Stimulated activated effector memory CD8-positive, alpha-beta T cell treated with anti-CD3 and anti-CD28 coated beads, Interleukin-12 subunit alpha, Interleukin-12 subunit beta, amount 100 ng/mL, for 72 hours (primary cell): ENCODE measurements at places on chromosomes 6 and 20.

GRCh38 chr6:39793516-39793915, 1.3 kb downstream of the DAAM2 start:
- no peak for DNase-seq

DNA sequence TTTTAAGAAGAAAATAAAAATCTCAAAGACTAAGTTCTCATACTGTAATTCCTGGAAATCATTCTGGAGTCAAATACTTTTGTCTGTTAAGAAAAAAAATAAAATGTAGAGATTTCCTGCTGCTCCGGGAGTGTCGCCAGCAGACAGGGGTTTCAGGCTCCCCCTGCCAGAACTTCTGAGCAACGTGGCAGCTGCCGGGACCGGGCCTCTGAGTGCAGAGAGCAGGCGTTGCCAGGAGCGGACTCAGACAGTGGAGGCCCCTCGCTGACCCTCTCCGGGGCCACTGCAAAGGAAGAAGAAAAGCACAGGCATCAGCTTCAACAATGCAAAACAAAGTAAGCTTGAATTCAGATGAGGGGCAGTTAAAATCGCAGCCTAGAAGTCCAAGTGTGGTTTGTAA, 95.5 kb downstream of the THBS2 start:
- DNase-seq, result no peak

DNA sequence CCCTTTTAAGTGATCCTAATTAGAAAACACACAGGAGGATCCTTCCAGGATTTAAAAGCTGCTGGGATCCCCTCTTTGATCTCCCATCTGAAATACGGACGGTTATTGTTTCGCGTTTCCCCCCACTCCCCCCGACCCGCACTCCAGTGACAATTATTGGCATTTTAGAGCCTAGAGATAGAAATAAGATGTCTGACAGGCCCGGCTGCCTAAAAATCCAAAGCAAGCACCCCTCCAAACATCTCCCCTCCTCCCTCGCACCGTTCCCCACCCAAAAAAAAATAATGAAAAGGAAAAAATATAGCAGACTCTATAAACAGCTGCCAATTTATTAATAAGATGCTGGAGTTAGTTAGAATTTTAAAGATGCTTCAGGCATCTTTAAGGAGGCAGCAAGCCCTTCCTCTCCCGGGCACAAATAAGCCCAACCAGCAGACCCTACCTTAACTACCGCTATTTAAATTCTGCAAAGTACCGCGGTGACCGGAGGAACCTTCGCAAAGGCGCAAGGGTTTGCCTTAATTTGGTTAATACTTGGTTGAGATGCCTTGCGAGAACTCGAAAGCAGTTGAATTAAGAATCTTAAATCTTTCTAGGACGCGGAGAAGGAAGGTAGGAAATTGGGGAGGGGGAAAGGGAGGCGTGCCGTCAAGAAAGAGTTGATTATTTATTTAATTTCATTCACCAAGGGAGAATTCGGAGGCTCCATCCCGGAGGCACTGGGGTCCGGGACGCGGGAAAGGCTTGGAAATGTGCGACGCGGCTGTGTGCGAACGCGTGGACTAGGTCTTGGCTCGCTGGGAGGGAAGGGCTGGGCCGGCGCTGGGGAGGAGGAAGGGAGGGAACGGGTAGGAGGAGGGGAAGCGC, 1.5 kb upstream of the ISM1 start:
- no peak for DNase-seq

- DNase-seq, result no peak
Observed at GRCh38 chr6:52566853-52567279, 10.0 kb downstream of the TRAM2 start.

GRCh38 chr20:49558826-49559225, 9.1 kb downstream of the PTGIS start:
- no peak for DNase-seq

DNA sequence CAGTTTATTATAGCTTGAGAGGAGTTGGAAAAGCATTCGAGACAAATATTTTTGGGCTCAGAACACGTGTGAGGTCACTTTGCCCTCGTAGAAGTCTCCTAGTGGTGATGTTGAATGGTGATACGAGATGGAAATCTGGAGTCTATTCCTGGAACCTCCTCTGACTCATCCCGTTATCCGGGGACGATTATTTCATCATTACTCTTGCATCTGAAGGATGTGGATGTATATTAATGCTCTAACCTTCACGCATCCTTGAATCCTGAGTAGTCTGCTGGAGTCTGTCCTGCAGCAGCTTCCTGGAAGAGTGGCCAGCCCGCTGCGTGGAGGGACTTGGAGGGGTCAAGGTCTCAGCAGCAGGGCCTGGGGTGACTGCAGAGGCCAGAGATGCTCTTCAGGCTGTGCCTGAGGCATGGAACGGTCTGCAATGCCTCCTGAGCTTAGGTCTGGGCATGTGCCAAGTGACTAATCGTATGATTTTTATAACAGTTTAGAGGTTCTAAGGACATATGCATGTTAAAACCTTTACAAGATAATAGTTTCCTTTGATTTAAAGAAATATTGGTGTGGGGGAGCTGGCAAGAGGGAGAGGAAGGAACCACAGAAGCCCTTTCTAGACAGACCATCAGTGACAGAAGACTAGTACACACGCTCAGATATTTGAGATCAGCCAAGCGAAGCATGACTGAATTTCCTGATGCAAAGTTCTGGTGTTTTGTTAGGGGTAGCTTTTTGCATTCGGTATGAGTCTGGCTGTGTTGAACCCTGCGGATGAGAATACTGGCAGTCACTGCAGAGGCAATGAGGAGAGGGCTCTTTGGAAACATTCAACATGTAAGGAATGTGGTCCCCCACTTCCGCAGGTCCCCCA, 400.2 kb downstream of the QKI start:
- DNase-seq, result no peak

GRCh38 chr20:64049060-64049877, at the start of gene SOX18:
Gene SOX18, minus strand, starts transcription at chr20:64049639. Its CDS starts 123 bp downstream, at chr20:64049516.
- DNase-seq, result no peak

DNA sequence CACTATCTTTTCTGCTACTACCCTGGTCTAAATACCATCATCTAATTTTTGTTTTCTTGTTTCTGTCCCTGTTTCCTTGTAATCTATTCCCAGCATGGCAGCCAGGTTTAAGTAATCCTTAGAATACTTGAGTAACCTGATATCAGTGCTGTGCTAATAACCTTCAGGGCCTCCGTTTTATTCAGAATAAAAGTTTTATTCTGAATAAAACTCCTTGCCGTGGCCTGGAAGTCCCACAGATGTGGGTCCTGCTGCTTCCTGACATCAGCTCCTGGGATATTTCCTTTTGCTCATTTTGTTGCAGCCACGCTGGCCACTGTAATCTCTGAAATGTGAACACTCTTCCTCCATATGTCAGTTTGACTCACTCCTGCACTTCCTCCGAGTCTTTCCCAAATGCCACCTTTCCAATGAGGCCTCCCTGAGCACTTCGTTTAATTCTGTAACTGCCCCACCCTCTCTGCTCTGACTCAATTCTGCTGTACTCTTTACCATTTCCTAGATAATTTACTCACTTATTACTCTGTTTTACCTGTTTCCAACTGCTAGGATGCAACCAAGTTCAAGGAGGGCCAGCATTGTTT, 114.0 kb upstream of the FOXA2 start:
- no peak for DNase-seq

DNA sequence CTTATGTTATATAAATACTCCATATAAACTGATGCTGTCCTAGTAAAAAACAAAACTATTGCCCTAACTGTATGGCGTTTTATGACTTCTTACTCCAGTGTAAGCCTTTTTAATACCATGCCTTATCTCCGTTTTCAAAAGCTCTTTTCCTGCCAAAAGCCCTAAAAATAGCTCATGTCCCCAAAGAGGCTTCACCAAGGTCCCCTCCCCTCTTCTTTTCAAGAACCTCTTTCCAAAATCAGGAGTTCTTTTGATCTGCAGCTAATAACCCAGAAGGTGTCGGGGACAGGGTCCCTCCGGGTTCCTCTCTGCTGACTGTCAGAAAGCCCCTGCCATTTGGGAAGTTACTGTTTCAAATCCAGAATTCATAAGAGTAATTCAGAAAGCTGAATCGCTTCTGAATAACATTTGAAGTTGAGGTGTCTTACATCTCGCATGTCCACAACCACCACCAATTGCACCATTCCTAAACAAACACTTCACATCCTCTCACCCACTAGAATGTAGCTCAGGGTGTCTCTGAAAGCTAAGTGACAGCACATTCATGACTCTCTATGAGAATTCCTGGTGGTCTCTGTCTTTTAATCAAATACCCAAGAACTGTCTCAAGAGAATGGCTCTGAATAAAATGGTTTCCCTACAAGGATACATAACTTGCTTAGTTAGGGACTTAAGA, 13.3 kb downstream of the TASP1 start:
- no peak for DNase-seq

GRCh38 chr6:138234363-138234762, 16.1 kb upstream of the PBOV1 start:
- DNase-seq, result no peak

- no peak for DNase-seq
Observed at GRCh38 chr6:78799682-78800081, 67.7 kb upstream of the IRAK1BP1 start.

DNA sequence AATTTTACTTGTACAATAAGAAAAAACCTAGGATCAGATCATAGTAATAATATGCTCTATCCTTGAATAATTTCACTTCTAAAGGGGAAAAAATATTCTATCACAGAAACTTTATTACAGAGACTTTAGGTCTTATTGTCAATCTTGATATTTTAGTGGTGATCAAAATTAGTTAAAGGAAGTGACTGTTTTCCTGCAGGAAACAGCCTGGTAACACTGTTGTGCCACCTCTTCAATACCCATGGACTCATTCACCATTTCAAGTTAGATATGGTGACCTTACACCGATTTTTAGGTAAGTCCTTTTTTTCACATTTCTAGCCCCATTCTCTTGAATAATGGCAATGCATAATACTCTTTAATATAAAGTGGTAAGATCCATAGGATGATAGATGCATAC, 99.2 kb downstream of the MTFR2 start:
- DNase-seq, result no peak

- DNase-seq, result no peak
Observed at GRCh38 chr6:139944131-139944530, 569.7 kb upstream of the CITED2 start.

DNA sequence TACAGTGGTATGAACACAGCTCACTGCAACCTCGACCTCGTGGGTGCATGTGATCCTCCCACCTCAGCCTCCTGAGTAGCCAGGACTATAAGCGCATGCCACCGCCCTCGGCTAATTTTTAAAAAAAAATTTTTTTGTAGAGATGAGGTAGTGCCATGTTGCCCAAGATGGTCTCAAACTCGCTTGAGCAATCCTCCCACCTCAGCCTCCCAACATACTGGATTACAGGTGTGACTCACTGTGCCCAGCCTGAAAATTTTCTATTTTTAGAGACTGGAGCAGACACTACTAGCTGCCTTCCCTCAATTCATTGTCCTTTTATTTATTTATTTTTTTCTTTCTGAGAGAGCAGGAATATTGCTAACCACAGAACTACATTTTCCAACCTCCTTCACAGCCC, 20.3 kb upstream of the GTF3C6 start:
- no peak for DNase-seq

- DNase-seq, result no peak
Observed at GRCh38 chr20:21280522-21281016, 22.6 kb upstream of the XRN2 start.

GRCh38 chr6:29723262-29723665, at the start of gene HLA-F:
Gene HLA-F, plus strand, starts transcription at chr6:29723434. Its CDS starts 30 bp downstream, at chr6:29723464.
- DNase-seq, result peak; percentile 89

- DNase-seq, result no peak
Observed at GRCh38 chr6:69774740-69775584, 21.8 kb downstream of the LMBRD1 start.

DNA sequence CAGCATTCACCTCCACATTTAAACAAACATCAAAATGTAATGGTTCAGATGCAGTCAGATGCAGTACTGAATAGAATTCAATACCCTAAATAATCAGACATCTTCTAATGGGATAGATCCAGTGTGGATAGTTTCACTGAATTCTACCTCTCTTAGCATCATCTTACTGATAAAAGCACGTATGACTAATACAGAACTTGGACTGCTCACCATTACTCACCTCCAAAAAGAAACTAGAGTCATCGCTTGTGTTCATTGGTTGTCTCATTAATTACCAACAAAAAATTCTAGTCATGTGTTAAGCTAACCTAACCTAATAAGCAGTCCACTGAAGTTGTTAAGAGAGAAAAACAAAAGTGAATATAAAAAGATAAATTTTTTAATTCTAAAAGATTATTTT, 165.9 kb upstream of the IRAK1BP1 start:
- DNase-seq, result no peak

GRCh38 chr20:49160057-49160929, 27.8 kb downstream of the STAU1 start:
- DNase-seq, result no peak

DNA sequence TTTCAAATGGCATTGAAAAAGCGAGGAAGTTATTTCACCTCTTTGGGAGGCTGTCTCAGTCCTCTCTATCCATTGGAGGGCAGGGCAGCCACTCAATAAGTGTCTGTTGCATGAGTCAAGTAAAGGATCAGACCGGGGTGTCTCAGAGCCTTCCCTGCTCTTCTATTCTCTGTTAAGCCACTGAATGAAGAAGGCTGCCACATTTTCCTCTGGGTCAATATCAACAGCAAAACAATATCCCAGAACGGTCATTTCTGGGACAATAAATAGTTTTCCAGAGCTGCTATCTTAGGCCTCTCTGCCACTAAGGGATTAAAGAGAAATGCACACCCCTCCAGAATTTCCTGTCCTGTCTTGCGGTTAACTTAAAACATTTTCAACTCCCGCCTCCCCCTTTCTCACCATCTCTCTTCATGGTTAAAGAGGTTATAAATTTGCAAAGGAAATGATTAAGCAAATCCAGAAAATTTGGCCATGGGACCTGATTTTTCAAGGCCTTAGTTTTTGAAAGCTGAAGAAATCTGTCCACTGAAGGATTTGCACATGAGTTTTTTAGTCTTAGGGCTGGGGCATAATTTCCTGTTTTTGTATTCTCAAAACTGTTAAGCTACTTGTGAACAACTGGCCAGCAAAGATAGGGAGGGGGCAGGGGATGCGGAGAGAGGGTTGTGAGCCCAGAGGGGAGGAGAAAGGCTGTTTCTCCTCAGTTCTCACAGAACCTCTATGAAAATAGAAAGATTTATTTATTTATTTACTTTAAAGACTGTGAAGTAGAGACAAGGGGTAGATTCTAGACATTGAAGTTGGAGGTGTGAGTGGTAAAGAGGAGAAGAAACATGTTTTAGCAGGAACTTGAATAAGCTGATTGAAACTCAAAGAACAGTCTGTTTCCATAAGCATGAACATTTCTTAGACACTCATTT, 135.7 kb downstream of the BCAS1 start:
- DNase-seq, result no peak

GRCh38 chr6:21741221-21742109, 147.9 kb downstream of the SOX4 start:
- DNase-seq, result no peak

GRCh38 chr20:62048821-62049291, 16.8 kb downstream of the TAF4 start:
- DNase-seq, result no peak

GRCh38 chr20:54228841-54229240, 21.0 kb downstream of the PFDN4 start:
- no peak for DNase-seq
